ENCODE measurements at places on chromosomes 3 and 15.

- no peak for DNase-seq
Measured at GRCh38 chr3:13217736-13218540, 144.7 kb upstream of the IQSEC1 start.

GRCh38 chr3:127123533-127123932 is 69.4 kb upstream of the PRR23E start:
- DNase-seq, result no peak

- no peak for DNase-seq
Measured at GRCh38 chr3:6965881-6966280, 105.0 kb downstream of the GRM7 start.

GRCh38 chr3:82100378-82100777 is 338.9 kb upstream of the GBE1 start:
- no peak for DNase-seq

DNA sequence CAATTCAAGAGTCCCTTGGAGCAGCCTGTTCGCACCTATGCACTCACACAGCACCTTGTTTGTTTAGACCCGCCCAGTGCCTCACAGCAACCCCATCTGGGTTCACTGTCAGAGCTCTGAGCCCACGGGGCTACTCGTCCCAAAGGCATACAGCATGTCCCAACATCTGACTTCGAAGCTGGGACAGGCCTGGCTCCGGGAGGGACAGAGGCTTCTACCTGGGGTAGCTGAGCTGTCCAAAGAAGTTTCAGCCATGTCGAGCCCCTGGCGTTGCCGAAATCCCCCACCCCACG is 28.6 kb upstream of the CYP11A1 start:
- DNase-seq, result no peak

DNA sequence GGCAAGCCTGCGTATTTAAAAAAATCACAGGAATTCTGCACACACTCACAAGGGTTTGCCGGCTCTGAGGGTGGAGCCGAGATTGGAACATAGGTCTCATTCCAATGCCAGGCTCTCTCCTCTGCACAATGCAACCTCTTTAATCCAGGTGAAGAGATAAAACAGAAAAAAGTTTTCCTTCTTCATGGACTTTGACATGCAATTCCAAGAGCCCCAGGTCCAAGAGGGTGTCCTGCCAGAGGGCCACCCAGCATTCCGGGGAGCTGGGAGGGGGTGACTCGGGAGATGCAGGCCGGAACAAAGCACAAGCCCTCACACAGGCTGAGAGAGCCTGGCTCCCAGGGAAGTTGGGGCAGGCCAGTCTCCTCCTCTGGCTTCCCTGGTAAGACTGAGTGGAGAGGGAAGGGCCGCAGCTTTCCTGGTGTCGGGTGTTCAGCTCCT is 6.7 kb upstream of the SLC12A8 start:
- DNase-seq, result no peak

DNA sequence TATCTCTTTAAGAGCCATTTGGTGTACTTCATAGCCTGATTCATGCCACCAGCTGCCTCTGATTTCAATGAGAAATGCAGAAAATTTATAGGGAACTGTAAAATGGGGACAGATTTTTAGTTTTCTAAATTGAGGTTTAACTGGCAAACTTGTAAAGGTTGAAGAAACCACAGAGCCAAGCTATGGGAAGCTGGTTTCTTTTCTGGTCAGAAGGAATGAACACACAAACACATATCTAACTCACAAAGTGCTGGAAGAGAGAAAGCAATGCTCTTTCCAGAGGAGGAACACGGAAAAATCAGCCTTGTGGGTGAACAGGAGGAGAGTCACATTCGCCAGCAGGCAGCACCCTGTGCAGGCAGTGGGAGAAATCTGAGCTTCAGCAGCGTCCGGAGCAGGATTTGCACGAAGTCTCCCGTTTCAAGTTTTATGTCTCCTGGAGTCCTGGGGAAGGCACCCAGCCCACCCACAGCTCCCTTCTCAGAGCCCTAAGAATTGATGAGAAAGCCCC is 481 bp downstream of the MASP1 start:
- DNase-seq, result no peak

- no peak for DNase-seq
Measured at GRCh38 chr3:19886404-19886803, 47.6 kb downstream of the EFHB start.

Data from NCI-H2081 (cell line).